Skeletal muscle cell (primary cell): ENCODE measurements at places on chromosomes 6 and 20.

GRCh38 chr6:34514112-34514511 is 42.0 kb downstream of the SPDEF start:
- DNase-seq = no peak

- DNase-seq = no peak
Observed at GRCh38 chr6:56406276-56407269, 159.2 kb upstream of the COL21A1 start.

DNA sequence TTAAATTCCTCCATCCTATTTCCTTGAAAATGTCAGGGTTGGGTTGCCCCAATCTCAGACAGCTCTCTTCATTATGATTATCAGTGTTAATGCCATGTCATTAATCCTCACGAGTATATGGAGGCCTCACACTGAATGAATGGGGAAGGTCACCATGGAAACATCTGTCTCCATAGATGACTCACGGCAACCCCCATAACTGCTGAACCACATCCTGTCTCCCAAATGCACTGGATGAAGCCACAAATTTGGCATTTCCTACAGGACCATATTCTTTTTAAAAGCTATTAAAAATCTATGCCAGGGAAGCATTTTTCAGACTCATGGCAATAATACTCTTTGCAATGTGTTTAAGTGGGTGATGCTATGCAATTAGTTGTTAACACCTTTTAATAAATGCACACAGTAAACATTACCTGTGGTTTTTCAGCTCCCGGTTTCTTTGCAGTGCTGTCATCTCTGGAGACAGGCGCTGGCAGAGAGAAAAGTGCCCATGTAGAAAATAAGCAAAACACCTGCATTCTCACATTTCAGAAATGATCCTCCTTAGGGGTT is 80.1 kb upstream of the PTPRK start:
- DNase-seq = peak; percentile 93

GRCh38 chr6:118632359-118632758 is 19.0 kb downstream of the CEP85L start:
- DNase-seq = no peak

GRCh38 chr20:6746901-6747609 is 20.4 kb upstream of the BMP2 start:
- DNase-seq = no peak

GRCh38 chr20:43937591-43937990 is 22.9 kb downstream of the TOX2 start:
- no peak for DNase-seq

DNA sequence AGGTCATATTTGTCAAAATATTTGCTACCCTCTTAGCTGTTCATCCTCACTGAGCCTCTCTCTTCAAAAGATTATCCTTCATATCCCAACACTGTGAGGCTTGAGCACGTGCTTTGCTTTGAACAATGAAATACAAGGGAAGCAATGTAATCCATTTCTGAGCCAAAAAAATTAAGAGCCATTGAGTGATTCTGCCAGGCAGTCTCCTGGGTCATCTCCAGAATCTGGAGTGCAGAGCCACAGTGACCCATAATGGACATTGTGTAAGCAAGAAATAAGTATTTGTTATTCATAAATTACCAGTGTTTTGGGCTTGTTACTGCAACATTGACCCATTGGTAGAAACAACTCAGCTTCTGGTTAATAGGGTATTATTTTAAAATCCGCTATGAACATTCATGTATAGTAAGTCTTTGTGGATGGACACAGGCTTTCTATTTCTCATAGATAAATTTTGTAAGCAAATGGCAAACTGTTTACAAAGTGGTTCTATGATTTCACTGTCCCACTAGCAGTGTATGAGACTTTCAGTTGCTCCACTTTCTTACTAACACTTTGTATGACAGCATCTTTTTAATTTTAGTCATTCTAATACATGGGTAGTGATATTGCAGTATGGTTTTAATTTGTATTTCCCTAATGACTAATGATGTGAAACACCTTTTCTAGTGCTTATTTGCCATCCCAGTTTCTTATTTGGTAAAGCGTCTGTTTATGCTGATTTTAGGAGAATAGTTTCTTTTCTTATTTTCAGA is 358.2 kb downstream of the PLCB1 start:
- DNase-seq = no peak

DNA sequence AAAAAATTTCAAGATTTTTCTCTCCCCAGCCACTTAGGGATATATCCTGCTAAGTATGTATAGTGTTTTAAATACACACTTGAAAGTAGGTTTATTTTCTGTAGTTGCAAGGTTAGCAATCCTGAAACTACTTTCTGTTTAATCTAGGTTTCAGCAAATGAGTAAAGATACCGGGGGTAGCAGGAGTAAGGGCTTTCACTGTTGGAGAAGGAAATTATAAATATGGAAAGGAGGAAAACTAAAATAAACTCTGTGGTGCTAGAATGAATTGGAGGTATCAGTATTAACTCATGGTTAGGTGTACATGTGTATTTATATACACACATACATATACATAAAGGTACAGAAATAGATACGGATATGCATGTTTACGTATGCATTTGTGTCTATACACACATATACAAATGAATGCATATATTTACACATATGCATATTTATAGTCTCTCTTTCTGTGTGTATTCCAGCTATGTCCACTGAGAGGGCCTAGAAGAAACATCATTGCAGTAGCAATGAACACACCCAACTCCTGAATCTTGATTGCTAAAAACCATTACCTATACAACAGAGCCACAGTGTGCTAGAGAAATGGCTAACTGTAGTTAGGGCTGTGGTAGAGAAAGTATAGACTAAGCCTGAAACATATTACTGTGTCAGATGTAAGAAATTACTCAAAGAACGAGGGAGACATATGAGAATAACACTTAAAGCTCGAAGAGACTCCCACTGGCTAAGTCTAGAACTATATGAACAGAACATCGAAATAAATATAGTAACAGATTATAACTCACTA is 95.9 kb upstream of the EMILIN3 start:
- DNase-seq = no peak

- no peak for DNase-seq
Observed at GRCh38 chr20:50188879-50189680, 1.6 kb upstream of the CEBPB start.

DNA sequence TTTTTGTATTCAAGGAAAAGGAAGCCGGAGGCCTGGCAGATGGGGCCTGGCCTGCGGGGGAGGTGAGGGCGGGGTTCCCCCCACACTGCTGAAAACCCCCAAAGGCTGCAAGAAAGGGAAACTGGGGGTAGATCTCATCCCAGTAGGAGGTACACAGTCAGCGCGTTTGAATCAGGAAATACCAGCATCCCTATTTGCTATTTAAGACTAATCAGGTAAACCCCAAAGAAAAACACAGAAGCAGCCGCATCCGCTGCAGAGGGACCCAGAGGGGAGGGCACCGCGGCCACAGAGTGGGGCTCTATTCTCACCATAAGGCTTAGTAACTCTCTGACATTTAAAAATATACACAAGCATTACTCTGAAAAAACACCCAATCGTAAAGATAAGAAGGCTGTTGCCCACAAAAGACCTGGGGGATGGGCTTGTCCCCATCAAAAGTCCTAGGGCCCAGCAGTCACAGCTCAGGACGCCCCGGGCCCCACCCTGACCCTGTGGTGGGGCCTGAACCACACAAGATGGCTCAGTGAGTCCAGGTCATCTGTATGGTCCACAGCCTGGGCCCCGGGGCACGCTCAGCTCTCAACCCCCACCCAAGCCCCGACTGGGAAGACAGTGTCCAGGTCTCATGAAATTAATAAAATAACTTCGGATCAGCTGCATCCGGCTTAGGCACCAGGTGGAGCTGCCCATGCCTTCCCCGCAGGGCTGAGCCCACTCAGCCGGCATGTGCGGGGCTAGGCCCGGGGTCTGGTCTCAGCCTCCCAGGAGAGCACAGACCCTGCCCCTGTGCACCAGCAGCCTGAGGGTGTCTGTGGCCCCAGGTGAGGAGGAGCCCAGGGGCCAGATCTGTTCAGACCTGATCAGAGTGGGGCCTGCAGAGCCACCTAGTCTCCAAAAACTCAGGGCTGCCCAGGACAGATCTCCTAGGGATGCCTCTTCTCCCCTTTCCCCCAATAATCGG is 31.0 kb downstream of the KCNQ2 start:
- no peak for DNase-seq

DNA sequence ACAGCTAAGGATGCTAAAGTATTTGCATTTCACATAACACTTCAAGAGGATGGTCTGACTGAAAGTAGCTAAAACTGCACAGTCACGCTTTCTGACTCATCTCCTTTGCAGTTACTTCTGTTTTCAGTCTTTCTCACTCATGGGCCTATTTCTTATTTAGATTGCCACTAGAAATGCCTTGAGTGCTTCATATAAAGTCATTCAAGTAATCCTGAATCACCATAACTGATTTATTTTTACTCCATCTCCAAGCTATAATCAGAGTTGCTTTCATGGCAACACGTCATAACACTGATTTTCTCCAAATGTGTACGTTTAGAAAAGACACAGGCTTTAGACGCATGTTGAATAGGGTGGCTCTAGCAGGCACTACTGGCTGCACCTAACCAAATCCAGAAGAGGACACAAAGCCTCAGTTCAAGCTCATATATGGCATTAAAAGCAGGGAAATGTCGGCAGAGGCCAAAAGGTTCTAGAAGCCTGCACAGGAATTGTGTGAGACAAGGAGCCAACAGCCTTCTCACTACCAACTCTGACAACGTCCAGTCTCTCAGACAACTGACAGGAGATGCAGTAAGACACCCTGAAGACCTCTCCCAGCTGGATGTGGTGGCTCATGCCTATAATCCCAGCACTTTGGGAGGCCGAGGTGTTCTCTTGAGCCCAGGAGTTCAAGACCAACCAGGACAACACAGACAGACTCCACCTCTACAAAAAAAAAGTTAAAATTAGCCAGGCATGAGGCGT is 64.1 kb upstream of the BEND6 start:
- DNase-seq = peak; percentile 73

- no peak for DNase-seq
Observed at GRCh38 chr20:3092611-3093379, 8.3 kb upstream of the AVP start.

DNA sequence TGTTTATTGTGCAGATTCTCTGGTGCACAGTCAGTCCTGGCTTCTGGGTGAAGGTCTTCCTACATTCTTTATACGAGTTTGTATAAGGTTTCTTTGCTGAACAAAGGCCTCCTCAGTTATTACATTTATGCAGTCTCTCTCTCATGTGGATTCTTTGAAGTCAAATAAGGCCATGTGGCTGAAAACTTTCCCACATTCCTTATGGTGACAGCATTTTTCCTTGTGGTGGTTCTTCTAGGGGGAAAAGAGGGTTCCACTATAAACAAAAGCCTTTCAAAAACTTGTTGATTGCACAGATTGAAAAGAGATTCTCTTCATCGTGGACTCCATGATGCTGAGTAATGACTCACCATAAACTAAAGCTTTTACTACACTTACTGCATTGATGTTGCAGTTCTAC is 19.2 kb downstream of the ZSCAN12 start:
- no peak for DNase-seq

DNA sequence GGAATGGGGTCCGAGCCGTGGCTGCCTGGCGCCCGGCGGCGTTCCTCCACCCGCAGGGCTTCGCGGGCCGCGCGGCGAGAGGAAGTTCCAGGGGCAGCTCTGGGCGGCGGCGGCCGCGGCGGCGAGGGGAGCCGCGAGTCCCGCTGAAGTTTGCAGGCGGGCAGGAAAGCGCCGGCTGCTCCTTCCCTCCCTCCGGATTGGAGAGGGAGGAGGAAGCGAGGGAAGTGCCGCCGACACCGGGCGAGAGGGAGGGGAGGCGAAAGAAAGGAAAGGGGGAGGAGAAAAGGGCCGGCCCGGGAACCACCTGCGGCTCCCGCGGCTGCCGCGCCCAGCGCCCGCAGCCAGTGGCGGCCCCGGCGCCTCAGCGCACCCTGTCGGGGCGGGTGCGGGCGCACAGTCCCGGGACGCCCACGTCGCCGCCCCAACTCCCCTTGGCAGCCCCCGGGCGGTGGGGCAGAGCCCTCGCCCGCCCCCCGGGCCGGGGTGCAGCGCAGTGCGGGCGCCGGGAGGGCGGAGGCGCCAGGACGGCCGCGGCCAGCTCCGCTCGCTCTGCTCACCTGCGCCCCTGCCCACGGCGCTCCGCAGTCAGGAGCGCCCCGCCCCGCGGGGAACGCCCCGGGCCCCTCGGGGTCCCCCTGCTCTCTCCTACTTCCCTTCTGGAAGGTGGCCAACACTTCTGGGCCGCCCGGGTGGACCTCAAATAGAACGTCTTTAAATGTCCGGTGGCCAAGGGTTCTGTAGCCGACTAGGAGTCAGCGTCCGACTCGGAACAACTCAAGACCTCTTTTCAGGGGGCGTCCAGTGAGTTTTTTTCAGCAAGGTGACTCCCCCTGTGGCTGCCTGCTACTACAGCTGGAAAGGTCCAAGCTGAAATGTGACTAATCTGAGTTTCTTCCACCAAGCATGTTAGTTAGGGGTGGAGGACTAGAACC is 80.3 kb upstream of the CCDC28A start:
- DNase-seq = no peak

DNA sequence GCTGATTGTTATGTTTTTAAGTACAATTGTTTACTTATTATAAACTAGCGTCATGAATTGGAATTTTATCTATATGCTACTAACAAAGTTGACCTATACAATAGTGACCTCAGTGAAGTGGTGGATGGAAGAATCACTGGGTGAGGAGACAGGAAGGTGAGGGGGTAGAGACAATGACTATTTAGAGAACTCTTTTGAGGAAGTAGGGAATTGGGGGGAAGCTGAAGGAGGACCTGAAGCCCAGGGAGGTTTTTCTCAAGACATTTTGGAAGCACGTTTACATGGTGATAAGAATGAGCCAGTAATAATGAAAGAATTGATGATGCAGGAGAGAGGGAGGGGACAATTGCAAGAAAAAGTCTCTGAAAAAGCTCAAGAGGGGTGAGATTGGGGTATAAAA is 96.4 kb downstream of the RPS12 start:
- DNase-seq = no peak

DNA sequence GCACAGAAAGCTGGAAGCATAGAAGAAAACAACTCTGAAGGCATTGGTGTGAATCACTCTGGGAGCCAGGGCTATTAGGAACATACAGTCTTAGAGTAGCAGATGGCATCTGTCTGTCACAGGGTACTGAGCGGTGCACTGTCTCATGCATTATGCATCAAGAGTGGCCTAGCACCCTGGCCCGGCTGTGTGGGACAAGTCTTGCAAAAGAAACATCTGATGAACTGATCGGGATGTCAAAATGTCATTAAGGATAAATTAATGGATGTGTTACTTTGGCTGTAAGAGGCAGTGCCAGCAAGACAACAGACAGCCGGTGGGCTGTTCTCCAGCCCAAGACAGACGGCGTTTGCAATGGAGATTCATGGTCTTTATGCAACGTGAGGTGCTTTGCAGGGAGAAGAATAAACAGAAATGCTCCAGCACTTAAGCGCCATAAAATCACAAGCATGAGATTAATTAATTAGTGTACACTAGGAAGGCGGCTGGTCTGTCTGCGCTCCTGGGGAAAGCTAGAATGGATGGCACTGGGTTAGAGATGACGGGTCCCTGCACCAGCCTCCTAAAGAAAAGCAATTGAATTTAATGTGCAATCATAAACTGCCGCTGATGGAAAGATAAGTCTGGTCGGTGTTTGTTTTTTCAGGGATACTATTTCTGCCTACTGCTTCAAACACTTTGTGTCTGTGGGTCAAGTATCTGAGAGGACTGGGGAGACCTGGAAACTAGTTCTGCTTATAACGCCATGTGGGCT is 600.6 kb upstream of the CHD6 start:
- no peak for DNase-seq

GRCh38 chr20:3374296-3374695 is 33.2 kb downstream of the DNAAF9 start:
- peak; percentile 1 for DNase-seq

GRCh38 chr20:4780245-4780644 is 58.5 kb downstream of the PRND start:
- DNase-seq = no peak
